ENCODE measurements at places on chromosomes 4 and X. TPM values are rescaled to one million over a fixed set of nuclear protein-coding genes. Genes with fewer than 3 reads are reported as not detected.

Gene SSX4
- not detected for total RNA-seq

DNA sequence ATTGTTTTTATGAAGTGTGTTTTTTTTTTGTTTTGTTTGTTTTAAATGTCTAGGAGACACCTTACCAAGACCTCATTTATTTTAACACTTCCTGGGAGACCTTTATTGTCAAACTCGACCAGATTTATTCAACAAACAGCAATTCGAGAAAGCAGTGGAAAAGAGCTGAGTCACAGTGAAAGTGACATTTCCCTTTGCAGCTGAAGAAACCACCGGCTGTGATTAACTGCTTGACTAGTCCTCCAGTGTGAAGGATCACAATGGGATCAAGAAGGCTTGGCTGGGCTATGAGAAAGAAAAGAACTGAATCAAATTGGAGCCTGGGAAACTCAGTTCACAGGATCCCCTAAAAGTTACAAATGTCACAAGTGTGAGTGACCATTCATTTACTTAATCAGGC is 11.9 kb upstream of the ADH7 start:
- DNase-seq: no peak

GRCh38 chrX:19658030-19658429 is 142.7 kb upstream of the MAP3K15 start:
- no peak for DNase-seq

Gene ZCCHC18
- total RNA-seq: 10.2 TPM

Gene DUSP21
- total RNA-seq: not detected
